ENCODE measurements at places on chromosomes 1 and 21.

DNA sequence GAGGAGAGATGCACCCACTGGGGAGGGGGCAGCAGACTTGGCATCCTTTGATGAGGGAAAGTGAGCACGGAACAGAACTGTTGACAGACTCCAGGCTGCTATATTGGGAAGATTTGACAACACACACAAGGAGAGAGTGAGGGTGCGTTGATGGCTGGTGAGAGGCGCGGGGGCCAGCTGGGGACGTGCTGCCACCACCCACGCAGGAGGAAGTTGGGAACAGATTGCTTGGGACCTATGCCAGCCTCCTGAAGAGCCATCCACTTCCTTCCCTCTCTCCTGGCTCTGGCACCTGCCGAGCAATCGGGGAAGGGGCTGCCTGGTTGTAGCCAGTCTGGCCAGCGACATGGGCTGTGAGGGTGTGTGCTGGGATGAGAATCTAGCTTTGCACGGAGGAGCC lies 223.7 kb upstream of the CSF3R start:
- no peak for DNase-seq

GRCh38 chr1:116921301-116921885 lies 11.7 kb downstream of the PTGFRN start:
- DNase-seq: no peak

- no peak for DNase-seq
These were observed 339.9 kb upstream of the TMPRSS15 start for GRCh38 chr21:18743531-18743930.

GRCh38 chr1:14627608-14628489 lies 29.4 kb downstream of the KAZN start:
- DNase-seq: no peak

DNA sequence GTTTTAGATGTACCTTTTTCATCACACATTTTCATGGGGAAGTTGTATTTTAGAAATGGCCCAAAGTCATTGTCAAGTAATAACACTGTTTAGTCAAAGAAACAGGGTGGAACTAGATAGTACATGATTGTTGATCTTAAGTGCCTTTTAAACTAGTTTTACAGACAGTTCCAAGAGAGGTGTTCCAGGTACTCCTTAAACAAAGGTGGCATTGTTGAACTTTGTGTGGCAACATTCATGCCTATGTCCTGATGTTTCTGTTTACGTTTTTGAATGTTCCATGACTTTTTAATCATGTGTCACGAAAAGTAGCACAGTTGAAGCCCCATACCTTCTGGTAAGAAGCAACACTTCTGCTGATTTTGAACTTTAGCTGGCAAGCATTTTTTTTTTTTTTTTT lies 9.1 kb upstream of the SH3D21 start:
- no peak for DNase-seq
